ENCODE measurements at places on chromosomes 12 and 14.

GRCh38 chr12:92717202-92717601 is 14.4 kb downstream of the PLEKHG7 start:
- DNase-seq, result no peak

DNA sequence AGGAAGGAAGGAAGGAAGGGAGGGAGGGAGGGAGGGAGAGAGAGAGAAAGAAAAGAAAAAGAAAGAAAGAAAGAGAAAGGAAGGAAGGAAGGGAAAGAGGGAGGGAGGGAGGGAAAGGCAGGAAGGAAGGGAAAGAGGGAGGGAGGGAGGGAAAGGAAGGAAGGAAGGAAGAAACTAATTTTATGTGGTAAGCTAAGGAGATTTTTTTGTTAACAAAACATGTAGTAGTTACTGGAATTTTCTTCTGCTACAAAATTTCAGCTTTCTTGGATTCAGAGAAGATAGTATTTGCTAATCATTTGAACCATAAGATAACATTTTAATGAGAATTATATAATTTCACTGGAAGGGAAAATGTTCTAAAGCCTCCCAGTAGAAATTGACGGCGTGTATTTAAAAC is 437.8 kb upstream of the DCN start:
- DNase-seq, result no peak

DNA sequence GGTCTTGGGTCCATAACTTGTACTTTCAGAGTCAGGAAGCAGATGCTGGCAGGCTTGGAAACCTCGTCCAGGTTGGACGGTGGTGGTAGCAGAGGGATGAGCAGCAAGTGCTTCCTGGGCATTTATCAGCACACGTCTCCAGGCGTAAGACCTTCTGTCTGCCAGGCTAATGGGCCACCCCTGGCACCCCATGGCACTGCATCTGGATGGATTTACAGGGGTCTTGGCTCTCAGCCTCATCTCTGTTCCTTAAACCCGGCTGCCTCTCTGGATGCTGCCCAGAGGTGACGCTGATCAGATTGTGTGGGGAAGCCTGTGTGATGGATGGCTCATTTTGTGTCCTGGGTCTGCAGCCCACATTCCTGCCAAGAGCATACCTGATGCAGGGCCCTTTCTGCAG is 145.1 kb downstream of the TSPAN9 start:
- no peak for DNase-seq

DNA sequence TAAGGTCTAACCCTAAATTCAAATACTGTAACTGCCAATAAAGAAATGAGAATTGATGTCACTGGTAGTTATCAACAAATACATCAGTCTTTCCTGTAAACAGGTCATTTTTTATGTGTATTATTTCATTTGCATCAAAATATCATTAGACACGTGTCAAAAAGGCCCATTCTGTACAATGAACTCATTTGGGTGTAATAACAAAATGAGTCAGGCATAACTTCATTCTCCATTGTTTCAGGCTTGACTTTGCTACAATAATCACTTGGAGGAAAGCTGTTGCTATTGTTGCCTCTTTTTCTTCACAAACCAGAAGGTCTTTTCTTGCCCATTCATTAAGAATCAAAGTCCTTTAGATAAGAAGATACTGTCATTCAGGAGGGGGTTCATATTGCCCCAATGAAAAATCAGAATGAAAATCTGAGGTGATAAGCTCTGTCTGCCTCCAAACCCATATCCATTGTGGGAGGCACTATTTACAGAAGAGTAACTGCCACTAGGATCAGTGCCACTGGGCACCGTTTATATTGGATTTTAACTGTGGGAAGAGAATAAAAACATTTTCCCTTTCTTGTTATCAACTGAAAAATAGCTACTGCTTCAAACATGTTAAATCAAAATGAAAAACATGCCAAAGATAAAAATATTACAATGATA is 10.1 kb downstream of the ENTPD5 start:
- DNase-seq, result no peak

DNA sequence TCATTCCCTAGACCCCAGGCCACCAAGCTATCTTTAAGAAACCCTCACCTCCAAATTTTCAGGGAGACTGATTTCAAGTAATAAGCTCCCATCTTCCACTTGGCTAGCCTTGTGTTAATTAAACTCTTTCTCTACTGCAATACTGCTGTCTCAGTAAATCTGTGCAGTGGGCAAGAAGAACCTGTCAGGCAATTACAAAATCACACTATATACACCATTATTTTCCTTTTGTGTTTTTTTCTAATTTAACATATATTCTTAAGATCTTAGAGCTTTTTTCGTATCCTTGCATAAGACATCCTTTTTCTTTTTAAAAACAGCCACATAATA is 7.7 kb upstream of the GOLGA5 start:
- no peak for DNase-seq

GRCh38 chr12:81203671-81204204 is 125.9 kb downstream of the ACSS3 start:
- no peak for DNase-seq

- DNase-seq, result no peak
Observed at GRCh38 chr14:51396222-51396815, 156.3 kb downstream of the TMX1 start.

GRCh38 chr14:67666750-67667449 is 7.5 kb downstream of the VTI1B start:
- peak; percentile 62 for DNase-seq

GRCh38 chr14:94560751-94561655 is at the start of gene SERPINA4:
SERPINA4 (plus strand) TSS chr14:94561442; CDS start chr14:94563483, 2,041 bp downstream.
- no peak for DNase-seq

DNA sequence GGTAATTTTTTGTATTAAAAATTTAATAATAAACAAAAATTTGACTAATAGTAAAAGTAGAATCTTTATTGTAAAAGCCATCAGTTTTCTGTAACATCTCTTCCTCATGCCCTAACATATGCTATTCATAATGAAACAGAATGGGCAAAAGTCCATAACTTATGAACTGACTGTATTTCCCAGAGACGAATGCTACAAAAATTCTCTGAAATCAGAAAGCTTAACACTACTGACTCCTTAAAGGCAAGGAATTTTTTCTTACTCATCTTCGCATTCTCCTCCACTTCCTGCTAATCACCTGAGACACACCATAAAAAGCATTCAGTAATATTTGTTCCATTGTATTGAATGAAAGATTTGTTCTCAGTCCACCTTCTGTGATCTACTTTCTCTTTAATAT is 17.6 kb downstream of the MON2 start:
- no peak for DNase-seq

DNA sequence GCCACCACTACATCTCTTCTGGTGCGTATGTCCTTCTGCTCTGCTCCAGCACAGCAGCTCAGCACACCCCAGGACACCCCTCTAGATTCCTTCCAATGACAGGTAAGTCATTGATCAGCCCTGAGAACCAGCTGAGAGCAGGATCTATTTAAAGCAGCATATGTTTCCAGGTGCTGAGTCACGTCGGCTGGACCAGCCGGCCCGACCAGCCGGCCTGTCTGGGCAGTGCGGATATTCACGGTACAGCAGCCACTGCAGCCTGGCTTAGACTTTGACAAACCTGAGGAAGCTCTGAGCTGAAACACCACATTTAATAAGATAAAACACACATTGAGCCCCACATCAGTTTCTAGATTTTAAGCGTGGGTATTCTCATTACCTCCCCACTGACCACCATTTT is 31.8 kb upstream of the RPH3A start:
- no peak for DNase-seq

GRCh38 chr12:1927751-1928351 is 9.4 kb upstream of the CACNA2D4 start:
- DNase-seq, result no peak

GRCh38 chr14:58738876-58739275 is 101.1 kb downstream of the DACT1 start:
- no peak for DNase-seq

DNA sequence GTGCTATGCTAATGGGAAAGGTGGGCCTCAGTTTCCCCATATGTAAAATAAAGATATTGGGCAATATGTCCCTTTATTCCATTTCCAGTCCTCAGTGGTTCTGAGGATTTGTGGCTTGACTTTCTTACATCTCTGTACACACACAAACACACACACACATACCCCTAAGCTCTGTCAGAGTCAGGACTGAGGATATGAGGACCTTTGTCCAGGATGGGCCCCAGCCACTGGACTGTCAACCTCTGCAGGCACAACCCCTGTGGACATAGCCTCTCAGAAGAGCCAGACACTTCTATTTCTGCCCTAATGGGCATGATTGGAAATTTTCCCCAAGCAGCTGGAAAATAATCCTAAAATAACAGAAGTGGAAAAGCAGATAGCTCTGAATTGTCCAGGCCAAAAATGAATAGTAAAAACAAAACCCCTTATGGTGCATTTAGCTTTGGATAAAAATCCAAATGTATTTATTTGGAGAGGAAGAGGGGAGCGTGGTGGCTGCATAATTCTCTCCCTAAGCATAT is 50.2 kb downstream of the RIN3 start:
- DNase-seq, result no peak

DNA sequence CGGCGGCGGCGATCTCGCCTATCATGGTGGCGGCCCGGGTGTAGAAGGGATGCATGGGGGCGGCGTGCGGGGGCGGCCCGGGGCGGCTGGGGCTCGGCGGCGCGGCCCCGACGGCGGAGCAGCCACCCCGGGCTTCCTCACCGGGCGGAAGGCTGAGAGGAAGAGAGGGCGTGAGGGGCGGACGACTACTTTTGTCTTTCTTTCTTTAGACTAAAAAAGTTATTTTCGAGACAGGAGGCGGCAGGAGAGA is 240 bp downstream of the BTG1 start:
- DNase-seq, result no peak

DNA sequence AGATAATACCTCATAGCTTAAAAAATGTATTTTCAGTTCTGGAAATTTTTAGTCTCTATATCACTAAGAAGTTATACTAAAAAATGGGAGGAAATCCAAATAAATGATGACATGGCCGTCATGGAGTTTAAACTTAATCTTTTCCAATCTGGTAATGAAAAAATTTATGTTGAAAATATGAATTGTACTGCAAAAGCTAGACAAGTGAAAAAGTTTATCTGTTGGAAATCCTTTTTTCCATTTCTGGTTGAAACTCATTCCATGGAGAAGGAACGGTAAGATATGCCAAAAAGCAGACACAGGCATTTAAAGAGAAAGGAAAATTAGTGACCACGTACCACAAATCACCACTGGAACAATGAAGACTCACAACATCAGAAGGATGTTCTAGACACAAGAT is 314.2 kb upstream of the PRICKLE1 start:
- no peak for DNase-seq
